ENCODE measurements at places on chromosomes 7 and 10. TPM values are rescaled to one million over a fixed set of nuclear protein-coding genes. Genes with fewer than 3 reads are reported as not detected.

GRCh38 chr7:102093599-102094315 is 192.9 kb upstream of the SH2B2 start:
- DNase-seq, result no peak

DNA sequence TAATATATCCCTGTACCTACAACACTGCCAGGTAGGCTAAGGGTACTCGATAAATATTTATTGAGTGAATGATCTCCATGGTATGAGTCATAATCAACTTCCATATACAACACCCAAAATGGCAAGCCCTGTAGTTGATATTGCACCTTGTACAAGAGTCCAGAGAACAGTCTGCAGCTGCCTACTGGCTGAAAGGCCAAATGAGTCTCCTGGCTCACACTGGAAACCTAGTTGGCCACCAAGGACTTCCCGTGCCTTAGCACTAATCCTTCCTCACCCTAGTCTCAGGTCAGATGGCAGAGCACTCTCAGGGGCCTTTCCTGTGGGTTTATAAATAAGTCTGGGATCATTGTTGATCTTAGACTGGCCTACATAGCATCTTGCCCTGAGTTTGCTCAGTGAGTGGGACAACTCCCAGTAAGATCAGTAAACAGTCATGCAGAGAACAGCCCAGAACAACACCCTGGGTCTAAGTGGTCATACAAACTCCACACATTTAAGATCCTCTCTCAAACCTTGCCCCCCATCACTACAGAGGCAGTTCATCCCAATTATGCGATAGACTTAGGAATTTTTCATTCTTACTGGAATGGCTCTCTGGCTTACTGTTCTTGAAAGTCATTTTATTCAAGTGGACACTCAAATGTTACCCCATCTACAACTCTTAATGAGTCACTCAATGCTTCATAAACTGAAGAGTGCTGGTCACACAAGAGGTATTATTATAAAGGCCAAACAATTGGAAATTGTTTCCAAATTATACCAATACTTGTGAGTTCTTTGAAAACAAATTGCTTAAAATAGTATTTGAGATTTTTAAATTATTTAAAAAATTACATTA is 14.7 kb upstream of the SLC16A9 start:
- DNase-seq, result no peak

- DNase-seq, result no peak
Measured at GRCh38 chr10:50362547-50363125, 111.3 kb upstream of the ASAH2 start.

DNA sequence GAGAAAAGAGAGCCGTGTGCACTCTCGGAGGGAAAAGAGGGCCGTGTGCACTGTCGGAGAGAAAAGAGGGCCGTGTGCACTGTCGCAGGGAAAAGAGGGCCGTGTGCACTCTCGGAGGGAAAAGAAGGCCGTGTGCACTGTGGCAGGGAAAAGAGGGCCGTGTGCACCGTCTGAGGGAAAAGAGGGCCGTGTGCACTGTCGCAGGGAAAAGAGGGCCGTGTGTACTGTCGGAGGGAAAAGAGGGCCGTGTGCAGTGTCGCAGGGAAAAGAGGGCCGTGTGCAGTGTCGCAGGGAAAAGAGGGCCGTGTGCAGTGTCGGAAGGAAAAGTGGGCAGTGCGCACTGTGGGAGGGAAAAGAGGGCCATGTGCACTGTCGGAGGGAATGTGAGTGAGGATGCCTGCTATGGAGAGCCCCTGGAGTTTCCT is 188.7 kb downstream of the DNAJB6 start:
- DNase-seq, result no peak

- no peak for DNase-seq
Measured at GRCh38 chr7:105230486-105230885, 158.2 kb downstream of the SRPK2 start.

DNA sequence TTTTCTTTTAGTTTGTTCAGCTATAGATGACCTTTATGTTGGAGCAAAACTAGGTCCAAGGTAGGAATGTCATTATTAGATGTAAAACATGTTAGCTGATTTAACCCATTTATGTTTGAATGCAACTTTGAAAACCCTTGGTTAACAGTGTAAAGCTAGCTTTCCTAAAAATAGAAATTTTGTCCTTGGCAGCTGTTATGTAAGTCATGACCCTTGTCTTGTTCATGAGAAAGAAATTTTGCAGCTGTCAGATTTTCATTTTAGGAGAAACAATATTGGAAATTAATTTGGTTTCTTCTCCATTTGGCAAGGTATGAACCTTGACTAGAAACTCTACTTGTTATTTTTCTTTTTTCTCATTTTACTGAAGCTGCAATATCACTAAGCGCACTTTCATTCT is 23.9 kb upstream of the CCAR1 start:
- no peak for DNase-seq

DNA sequence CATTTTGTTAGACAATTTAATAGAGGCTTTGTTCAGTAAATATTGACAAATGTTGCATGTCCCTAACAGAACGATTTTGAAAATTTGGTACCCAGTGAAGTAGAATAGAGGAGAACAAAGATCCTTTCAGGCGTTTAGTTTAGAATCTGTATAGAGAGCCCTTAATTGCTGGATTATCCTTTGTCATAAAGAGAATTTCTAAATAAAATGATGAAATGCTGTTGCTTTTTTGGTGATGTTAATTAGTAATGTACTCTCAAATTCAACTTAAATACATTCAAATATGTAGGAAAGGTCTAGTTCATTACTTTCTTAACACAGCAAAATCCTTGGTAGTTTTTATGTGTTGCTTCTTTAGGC is 1.2 kb downstream of the LUC7L2 start:
- DNase-seq, result no peak

- no peak for DNase-seq
Measured at GRCh38 chr7:43204081-43204480, 91.6 kb downstream of the HECW1 start.

- DNase-seq, result no peak
Measured at GRCh38 chr10:96325719-96326373, 21.6 kb downstream of the DNTT start.

DNA sequence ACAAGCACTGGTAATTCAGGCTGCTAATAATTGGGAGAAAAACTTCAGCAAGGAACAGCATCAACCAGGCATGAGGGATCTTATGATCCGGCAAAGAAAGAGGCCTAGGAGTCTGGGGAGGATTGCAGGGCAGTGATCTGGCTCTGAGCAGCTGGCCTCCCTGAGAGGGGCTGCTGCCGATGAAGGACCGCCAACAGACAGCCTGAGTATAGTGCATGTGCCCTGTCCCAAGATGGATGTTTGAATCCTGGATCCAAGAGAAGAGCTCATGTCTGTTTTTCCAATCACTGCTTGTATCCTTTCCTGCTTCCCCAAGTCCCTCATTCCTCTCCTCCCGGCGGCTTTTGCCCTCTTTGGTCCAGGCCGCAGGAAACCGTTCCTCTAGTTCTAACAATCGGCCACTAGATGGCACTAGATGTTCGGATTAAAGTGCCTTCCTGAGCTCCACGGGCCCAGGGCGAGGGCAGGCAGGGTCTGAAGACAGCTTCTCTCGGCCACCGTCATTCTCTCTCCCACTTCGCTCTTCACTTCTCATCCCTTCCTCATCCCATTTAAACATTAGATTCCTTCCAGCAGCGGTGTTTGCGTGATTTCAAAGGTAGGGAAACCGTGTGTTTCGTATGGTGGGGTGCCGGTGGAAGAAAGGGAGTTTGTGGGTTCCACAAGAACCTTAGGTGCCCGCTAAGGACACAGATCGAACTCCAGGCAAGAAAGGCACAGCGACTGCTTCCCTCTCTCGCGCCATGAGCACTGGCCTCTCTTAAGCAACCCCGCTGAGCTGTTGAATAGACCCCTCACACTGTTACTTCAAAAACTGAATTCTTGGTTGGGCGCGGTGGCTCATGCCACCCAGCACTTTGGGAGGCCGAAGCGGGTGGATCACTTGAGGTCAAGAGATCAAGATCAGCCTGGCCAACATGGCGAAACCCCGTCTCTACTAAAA is 82.4 kb downstream of the ADCYAP1R1 start:
- DNase-seq, result peak; percentile 83

GRCh38 chr7:24024276-24025068 is 259.5 kb upstream of the NPY start:
- DNase-seq, result no peak

- peak; percentile 76 for DNase-seq
Measured at GRCh38 chr10:1552881-1553670, 184.2 kb downstream of the ADARB2 start.

- DNase-seq, result no peak
Measured at GRCh38 chr7:148905093-148905666, 21.1 kb upstream of the EZH2 start.

GRCh38 chr10:80110986-80111385 is 21.5 kb upstream of the PLAC9 start:
- no peak for DNase-seq

DNA sequence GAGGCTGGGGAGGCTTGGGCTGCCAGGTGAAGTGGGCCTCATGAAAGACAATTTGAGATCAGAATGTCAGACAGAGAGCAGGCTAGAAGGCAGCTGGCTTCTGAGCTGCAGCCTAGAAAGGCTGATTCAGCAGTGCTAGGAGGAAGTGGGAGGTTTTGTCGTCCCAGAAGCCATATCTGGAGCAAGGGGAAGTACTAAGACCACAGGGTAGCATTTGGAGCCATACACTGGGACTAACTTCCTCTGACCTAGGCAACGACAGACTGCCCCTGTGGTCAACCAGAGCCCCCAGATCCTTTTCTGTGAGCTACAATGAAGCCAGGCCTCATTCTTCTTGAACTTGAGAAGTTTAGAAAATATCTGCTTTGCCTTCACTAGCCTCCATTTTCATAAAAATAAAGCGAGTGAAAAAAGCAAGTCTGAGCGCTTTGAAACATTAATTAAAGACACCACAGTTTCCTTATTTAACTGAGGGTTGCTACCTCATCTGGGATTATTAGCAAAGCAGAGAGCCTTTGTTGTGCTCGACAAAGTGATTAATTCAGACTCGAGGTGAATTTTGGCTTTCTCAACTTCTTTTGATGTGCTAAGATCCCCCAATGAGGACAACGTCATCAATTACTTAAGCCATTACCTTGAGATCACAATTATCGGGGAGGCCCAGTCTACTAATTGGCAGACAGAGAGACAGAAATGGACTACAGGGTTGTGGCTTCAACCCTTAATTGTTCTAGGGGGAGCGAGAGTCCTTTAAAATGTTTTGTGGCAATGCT is 26.6 kb downstream of the TBXAS1 start:
- no peak for DNase-seq

- DNase-seq, result no peak
Measured at GRCh38 chr10:5281356-5281755, 83.4 kb upstream of the UCN3 start.

- DNase-seq, result no peak
Measured at GRCh38 chr7:1839701-1840100, 169.6 kb downstream of the ELFN1 start.

GRCh38 chr10:58817201-58817846 is 304.7 kb downstream of the BICC1 start:
- DNase-seq, result no peak

DNA sequence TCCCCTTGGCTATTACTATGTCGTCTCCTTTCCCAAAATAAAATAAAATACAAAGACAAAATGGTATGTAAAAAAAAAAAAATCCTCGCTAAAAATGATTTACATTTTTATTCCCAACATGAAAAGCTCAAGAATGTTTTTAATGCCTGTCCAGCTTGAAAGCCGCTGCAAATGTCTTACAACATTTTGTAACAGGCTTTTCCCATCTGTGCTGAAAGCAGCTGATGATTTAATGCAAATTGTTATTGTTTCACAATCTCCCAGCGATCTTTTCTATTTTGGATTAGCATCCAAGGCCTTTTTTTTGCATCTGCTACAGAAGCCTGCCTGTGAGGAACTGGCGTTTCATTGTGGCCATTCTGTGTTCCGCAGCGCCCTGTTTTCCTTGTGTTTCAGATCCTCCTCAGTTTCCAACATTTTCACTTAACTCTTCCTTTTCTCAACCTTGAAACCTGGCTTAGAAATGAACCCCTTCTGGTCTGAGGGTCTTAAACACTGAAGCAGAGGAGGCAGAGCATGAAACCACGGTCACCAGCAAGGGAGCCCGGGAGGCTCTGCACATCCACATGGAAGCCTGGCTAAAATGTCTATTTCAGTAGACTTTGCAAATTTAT is 712.1 kb downstream of the PARD3 start:
- DNase-seq, result no peak

DNA sequence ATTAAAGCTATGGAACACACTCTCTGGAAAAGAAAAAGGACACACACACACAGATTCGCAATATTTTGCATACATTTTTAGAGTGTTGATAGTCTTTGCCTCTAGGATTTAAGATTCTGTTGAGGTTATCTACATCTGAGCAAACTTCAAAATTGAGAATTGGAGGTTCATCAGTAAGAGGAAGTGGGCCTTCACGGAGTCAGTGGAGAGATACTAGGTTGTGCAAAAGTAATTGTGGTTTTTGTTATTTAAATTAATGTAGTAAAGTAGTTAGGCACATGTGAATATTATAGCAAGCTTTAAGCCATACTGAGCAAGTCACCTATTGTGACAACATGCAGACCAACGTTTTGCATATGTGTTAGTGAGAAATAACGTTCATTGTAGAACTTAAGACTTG is 19.8 kb upstream of the NXPH1 start:
- DNase-seq, result no peak

GRCh38 chr7:10723832-10724231 is 249.8 kb upstream of the PHF14 start:
- DNase-seq, result no peak

GRCh38 chr10:79056361-79056735 is 12.4 kb upstream of the ZMIZ1 start:
- DNase-seq, result no peak

- no peak for DNase-seq
Measured at GRCh38 chr10:114716811-114717404, 58.8 kb upstream of the ABLIM1 start.

DNA sequence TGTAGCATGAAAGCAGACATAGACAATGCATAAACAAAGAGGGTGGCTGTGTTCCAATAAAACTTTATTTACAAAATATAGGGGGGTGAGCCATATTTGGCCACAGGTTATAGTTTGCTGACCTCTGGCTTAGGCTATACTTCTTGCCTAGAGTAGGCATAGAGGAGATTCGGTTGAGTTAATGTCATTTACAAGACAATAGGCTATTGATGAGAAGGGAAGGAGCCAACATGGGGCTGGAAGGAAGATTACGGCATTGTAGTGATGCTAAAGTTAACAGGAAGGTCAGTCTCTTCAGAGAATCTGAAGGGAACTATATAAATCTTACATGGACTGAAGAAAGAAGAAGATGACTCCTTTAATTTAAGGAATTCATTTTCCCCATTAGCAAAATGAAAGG is 463.5 kb downstream of the HTR7 start:
- no peak for DNase-seq

GRCh38 chr10:94370501-94370900 is 7.8 kb upstream of the NOC3L start:
- DNase-seq, result no peak

Gene SEMA3D
- 19.8 TPM for total RNA-seq

Gene CALU
- 393 TPM for total RNA-seq

Gene RGS10
- total RNA-seq, result 21.0 TPM

Gene HHEX
- 11.3 TPM for total RNA-seq

Gene APBB1IP
- 20.5 TPM for total RNA-seq

Gene GPAM
- 11.8 TPM for total RNA-seq

Gene CREB5
- total RNA-seq, result 21.9 TPM

Gene SH2D4B
- total RNA-seq, result not detected

Gene EPO
- total RNA-seq, result not detected

Gene ADRB1
- 0.14 TPM for total RNA-seq

Gene TET1
- 4.3 TPM for total RNA-seq

Gene CACNA2D1
- 34.3 TPM for total RNA-seq

Gene ELAPOR2
- total RNA-seq, result 17.8 TPM

Gene RSPH10B2
- 0.33 TPM for total RNA-seq
